Pulmonary artery endothelial cell (primary cell): ENCODE measurements at places on chromosomes 1 and 21. TPM values are rescaled to one million over a fixed set of nuclear protein-coding genes. Genes with fewer than 3 reads are reported as not detected.

Gene EDN2
- total RNA-seq, result not detected in 2 replicates

DNA sequence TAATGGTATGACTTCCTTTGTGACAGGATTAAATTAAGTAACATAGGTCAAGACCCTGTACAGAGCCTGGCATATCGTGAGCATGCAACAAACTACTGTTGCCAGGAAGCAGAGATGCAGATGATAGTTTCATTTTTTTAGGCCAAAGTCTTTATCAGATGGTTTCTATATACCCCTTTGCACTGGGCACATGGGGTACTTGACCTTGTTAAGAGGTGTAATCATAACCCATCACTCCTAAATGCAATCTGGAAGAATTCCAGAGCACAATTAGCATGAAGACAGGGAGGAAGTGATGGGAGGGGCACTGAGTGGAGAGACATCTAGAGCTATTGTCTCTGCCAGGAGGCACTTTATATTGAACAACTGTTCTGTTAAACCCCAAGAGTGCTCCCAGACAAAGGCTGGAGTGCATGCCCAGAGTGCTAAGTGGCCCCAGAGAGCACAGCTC is 22.1 kb downstream of the ZBTB17 start:
- DNase-seq, result no peak

DNA sequence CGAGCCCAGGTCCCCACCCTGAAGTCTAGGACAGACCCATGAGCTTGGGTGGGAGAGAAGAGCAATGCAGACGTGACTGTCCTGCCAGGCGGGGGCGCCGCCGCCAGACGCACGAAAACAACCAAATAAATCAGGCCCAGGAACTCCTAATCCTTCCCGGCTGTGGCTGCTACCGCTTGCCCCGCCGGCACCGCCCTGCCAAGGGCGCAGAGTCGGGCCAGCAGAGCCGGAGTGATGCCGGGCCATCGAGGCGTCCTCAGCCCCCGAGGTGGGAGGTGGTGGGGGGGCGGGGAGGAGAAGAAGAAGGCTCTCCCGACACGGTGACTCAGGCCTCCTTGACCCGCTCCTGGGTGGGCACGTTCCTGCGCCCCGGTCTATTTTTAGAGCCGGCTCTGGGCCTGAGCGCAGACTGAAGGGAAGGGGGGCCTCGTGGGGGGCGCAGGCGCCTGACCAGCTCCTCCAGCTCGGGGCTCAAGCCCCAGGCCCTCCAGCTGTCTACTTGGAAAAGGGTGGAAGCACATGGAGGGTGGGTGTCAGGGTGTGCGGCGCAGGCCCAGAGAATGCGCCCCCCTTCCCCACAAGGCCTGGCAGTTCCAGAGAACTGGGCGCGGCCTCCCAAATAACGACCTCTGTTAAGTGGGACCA is 10.7 kb upstream of the COL16A1 start:
- no peak for DNase-seq

Gene RGS18
- under 0.01 and 0.04 TPM in 2 replicates for total RNA-seq

Gene VASH2
- total RNA-seq, result 0.07 and 0.14 TPM in 2 replicates

DNA sequence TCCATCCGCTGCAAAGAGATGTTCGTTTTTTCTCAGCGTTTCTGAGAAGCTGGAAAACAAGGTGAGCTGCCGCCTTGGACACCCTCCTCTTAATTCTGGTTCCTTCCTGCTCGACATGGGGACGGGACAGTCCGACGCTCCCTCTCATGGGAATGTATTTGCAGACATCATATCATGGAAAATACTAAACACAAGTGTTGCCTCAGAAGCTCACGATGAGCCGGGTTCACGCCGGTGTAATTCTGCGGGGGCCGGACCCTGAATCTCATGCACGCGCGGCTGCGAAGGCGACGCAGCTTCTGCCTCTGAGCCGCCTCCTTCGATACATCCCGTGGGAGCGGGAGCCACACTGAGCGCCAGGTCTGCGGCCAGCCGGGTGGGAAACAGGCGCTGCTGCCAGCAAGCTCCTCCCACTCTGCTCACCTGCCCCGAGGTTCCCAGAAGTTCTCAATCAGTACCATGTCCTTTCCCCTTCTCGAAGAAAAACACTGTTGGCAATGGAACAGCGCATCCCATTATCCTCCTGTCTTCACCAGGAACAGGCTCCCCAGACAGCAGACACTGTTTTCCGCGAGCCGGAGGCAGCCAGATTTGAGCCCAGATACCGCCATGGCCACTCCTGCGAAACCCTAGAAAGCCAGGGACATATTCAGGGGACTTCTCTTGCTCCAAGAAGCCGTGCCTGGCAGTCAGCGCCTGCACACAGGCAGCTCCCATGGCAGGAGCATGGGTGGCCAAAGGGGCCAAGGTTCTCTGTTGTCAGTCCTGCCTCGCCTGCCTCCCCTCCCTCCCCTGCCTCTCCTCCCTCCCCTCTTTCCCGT is 98.0 kb downstream of the WDR4 start:
- no peak for DNase-seq

GRCh38 chr1:12481928-12482327 is 136.1 kb downstream of the DHRS3 start:
- no peak for DNase-seq

Gene IL19
- not detected in 2 replicates for total RNA-seq

Gene CATSPERE
- 0.46 and 0.78 TPM in 2 replicates for total RNA-seq
